HT-29 (cell line): ENCODE measurements at places on chromosomes 6 and 20.

DNA sequence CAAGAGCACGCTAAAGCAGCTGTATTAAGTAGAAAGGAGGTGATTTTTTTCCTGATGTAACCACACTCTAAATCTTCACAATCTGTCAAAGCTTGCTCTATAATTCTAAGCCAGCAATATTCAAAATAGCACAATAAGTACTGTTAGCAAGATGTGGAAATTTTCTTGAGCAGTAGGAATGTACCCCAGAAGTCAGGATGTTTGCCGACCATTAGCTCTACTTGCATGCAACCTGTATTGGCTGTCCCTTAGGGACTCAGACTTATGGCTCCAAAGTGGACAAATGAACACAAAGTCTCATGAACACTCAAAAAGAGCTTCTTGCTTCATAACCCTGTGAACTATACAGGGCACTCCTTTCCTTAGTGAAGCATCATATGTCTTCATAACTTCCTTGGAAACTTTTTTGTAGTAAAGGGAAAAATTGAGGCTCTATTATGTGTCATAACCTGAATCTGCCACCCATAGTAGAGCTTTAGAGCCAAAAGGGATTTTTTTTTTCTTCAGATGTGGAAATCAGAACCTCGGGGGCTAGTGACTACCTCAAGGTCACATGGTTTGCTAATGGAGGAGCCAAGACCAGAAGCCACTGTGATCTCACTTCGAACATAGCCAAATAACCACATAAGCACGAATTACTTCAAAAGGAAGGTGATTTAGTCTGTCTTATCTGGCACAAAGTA, 54.5 kb downstream of the ADGRG6 start:
- DNase-seq, result no peak

GRCh38 chr6:166951670-166952060, 4.7 kb downstream of the RNASET2 start:
- no peak for DNase-seq

- DNase-seq, result no peak
These were observed 634.3 kb upstream of the MAP3K7 start for GRCh38 chr6:91221072-91221720.

DNA sequence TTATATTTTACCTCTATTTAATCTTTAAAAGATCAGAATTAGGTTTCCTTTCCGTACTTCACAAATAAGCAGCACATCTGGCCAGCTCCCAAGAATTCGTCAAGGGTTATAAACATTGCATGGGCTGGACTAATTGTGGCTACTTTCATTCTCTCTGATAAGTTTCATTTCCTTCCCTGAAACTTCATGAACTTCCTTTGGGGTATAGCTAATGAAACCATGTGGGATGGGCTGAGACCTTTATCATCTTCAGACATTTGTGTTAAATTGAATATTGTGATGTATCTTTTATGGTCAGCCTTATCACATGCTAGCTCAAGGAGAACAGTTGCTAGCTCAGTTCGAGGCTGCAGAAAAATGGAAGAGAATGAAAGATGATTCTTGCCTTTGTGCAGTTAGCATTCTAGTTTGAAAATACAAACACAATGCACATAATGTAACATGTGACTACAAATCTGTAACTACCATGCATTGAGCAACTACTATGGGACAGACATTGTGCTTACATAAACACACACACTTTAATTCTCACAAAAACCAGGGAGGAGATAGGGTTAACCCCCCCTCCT, 1.7 kb upstream of the GMPR start:
- DNase-seq, result no peak

- DNase-seq, result no peak
These were observed 446.7 kb downstream of the BCKDHB start for GRCh38 chr6:80553071-80553740.

DNA sequence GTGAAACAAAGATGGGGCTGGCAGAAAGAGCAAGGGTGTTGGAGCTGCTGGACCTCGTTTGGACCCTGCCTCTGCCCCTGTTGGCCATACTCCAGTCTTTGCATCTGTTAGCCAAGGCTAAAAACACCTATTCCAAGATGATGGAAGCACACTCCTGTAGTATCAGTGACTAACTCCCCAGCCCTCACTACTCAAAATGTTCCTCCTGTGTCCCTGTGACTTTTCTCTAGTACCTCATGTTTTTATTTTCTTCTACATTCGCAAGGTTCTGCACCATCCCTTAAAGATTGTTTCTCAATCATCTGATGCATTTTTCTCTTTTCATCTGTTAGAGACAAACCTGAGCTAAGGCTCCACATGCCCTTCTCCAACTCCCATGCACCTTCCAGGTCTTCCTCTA, 8.9 kb downstream of the PERP start:
- DNase-seq, result no peak

- no peak for DNase-seq
These were observed 307.2 kb downstream of the SOX4 start for GRCh38 chr6:21900730-21901129.

GRCh38 chr6:81998432-81998831, 246.0 kb upstream of the TENT5A start:
- DNase-seq, result no peak

GRCh38 chr20:54123587-54124180, 50.1 kb downstream of the CYP24A1 start:
- peak; percentile 99 for DNase-seq

GRCh38 chr20:49851231-49851705, 38.6 kb downstream of the SLC9A8 start:
- DNase-seq, result no peak

- DNase-seq, result no peak
These were observed at the start of gene EPB41L1 for GRCh38 chr20:36154700-36155628. Gene EPB41L1, plus strand, starts transcription at chr20:36154740. Its CDS starts 19,038 bp downstream, at chr20:36173778.

DNA sequence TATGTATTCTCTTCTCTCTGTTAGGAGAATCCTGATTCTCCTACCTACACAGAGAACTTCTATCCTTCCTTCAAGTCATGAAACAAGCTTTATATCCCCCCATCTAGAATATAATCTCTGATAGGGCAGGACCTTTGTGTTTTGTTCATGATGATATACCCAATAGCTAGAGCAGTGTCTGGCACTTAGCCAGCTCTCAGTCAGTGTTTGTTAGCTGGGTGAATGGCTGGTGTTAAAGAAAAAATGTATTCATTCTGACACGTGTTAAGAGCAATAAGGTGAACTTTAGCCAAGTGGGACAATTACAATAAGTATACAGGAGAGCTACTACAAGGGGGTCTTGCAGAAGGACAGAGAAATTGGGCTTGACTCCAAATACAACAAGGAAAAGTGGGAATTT, 34.3 kb upstream of the TNFRSF21 start:
- peak; percentile 66 for DNase-seq

- DNase-seq, result no peak
These were observed 33.3 kb upstream of the TGM2 start for GRCh38 chr20:38198238-38198861.

DNA sequence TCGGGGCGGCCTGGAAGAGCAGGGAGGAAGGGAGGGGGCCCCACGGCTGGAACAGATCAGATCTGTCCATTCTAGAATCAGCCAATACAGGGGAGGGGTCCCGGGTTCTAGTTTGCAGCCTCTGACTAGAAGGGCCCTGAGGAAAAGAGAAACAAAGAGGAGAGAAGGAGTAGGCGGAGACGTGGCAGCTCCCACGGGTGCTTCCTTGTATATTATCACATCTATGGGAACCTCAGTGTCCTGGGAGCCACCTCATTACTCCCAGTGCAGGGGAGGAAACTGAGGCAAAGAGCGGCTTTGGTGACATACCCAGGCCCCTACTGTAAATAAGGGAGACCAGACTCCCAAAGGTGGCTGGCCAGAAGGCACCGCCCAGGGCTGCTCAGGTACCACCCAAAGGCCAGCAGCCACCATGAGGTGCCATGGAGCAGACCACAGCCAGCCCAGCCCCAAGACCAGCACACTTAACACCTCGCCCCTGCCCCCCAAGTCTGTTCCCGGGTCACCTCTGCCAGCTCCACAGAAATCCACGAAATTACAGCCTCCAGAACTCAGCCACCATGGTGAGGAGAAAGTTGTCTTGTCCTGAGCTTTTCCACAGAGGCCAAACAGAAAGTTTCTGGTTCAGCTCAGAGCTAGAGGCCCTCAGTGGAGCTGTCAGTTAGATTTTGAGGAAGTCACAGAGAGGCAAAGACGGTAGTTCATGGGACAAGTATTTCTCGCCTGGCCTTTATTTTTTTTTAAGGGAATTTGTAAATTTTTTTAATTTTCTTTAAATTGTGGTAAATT, 2.1 kb downstream of the ZC3H12D start:
- no peak for DNase-seq

- no peak for DNase-seq
These were observed 213.5 kb downstream of the MOXD1 start for GRCh38 chr6:132187816-132188215.

- DNase-seq, result peak; percentile 51
These were observed 19.8 kb downstream of the NFYA start for GRCh38 chr6:41092421-41093140.

DNA sequence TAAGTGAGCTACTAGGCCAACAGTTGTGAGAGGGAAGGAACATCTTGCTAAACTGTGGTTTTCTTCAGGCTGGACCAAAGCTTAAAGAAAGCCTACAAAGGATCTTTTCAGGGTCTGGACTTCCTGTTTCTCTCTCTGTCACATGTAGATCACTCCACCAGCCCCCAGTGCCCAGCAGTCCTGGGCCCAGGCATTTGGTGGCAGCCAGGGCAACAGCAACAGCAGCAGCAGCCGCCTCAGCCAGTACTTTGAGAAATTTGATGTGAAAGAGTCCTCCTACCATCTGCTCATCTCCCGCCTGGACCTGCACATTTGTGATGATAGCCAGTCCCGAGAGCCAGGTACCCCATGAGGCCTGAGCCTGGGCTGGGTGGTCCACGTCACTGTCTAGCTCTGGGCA, 44.1 kb downstream of the BLTP3A start:
- no peak for DNase-seq

- peak; percentile 90 for DNase-seq
These were observed 12.9 kb upstream of the WFDC2 start for GRCh38 chr20:45456632-45457031.

DNA sequence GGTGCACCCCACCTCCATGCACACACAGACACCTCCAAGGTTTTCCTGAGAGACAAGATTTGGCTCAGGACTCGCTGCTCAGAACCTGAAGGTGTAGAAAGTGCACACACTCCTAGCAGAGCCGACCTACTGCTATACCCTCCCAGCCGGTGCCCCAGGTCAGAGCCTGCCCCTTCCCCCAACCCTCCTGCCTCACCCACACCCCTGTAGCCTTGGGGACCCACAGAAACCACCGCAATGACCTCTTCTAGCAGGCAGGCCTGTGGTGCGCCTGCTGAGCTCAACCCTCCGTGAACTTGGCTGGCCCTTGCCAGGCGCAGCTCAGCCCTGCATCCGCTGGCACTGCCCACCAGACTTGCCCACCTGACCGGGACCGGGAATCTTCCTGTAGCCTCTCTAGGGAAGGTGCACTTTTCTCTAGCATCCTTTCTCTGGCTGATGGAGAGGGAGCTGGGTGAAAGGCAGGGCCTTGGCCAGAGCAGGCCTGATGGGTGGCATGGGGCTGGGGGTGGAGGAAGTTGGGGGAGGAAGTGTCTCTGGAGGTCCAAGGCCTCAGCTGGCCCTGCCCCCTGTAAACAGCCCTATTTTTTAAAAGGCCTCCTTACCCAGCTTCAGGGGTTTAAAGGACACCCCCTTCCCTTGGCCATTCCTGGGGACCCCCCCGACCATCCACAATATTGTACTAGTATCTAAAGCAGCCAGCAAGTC, 36.9 kb upstream of the SLCO4A1 start:
- DNase-seq, result no peak

GRCh38 chr6:37801605-37801940, 18.0 kb upstream of the ZFAND3 start:
- DNase-seq, result no peak

DNA sequence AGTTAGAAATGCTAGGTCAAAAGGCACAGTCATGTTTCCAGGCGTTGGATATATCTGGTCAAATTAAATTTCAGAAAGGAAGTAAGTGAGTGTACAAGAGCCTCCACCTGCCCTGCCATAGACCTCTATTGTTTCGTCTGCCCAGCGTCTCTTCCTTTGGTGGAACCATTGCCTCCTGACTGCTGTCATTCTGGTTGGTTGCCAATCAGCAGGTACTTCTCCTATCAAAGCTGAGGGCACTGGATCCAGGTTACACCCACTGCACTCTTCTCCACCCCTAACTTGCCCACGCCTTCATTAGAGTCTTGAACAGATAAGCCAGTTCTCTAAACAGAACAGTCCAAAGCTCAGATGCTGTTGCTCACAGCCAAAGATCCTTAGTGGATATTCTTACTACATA, 2.6 kb upstream of the WFDC5 start:
- peak; percentile 65 for DNase-seq

GRCh38 chr20:58650181-58650775, 805 bp upstream of the STX16 start:
- no peak for DNase-seq

DNA sequence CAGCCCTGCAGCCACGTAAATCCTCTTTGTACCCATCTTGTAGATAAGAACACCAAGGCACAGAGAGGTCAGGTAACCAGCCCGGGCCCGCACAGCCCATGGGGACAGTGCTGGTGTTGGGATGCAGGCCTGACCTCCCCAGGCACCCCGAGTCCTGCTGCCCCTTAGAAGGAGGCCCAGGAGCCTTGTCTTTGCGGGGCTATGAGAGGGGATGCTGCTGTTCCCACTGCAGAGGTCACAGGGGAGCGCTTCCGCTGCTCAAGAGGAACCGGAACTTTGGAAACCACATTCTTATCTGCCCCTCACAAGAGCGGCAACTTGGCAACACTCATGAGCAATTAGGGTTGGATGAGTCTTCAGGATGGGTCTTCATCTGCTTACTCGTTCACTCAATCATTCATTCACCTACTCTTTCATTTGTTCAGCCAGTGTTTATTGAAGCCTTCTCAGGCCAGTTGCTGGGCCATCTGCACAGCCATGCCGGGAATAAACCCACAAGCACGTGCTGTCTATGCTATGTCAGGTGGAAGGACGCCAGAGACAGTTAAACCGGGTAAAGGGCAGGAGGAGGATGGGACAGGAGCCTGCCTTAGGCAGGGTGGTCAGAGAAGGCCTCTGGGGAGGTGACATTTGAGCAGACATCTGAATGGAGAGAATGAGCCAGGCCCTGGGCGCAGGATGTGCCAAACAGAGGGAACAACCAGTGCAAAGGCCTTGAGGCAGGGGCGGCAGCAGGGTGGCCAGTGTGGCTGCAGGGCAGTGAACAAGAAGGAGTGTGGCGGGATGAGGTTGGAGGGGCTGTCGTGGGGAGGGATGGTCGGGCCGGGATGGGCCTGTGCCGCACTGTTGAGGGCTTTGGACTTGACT, 60.8 kb downstream of the RBM38 start:
- no peak for DNase-seq

GRCh38 chr6:168741305-168741704, 300.3 kb downstream of the SMOC2 start:
- DNase-seq, result no peak

- DNase-seq, result no peak
These were observed 26.1 kb downstream of the HLA-F start for GRCh38 chr6:29749308-29749662.
